ENCODE measurements at places on chromosomes 12 and 14.

- no peak for DNase-seq
Measured at GRCh38 chr14:77077040-77077439, 21.0 kb upstream of the CIPC start.

DNA sequence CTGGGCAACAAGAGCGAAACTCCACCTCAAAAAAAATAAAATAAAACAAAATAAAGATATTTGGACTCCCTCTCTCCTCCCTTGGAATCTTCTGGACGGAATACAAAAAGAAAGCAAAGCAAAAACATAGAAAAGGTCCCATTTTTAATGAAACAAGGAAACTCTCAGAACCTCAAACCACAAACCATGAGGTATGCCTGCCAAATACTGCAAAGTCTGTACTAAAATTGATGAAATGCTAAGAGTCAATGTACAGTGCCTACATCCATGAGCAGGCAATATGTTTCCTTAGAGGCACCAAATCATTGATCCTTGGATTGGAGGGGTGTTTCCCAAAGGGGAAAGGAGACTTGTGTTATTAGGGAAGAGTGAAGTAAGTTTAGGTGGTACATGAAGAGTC, 8.2 kb upstream of the RPS6KA5 start:
- no peak for DNase-seq

DNA sequence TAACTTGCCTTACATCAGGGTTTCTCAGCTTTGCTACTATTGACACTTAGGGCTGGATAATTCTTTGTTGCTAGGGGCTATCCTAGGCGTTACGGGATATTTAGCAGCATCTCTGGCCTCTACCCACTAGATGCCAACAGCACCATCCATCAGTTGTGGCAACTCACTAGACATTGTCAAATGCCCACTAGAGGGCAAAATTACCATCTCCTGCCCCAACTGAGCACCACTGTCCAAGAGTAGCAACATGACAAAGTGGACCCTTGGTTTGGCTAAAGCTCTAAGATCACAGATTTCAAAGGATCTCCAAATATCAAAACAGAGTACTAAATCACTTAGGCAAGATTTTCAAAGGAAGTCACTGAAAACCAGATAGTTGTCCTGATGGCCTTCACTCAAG, 251.7 kb upstream of the TBX3 start:
- DNase-seq, result no peak

GRCh38 chr12:3300833-3301401, 190.1 kb upstream of the PRMT8 start:
- DNase-seq, result no peak

DNA sequence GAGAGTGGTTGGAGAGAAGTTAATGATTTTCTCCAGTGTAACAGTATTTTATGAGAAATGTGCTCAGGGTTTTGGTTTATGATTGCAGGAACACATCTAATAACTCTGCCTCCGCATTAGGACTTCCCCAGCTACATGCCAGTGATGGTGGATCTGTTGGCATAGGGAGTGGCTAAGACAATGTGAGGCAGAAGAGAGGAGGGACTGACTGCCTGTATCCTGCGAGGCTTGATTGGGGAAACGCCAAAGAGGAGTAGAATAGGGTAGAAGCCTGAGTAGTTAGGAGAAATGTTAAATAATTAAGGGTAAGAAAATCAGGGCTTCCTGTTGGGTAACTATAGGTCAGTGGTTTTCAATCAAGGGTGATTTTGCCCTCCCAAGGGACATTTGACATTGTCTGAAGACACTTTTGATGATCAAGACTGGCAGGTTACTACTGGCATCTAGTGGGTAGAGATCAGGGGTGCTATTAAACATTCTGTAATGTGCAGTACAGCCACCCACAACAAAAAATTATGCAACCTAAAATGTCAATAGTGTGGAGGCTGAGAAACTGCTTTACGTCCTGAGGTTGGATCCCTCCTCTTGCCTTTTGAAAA, 12.8 kb downstream of the TDG start:
- DNase-seq, result no peak

DNA sequence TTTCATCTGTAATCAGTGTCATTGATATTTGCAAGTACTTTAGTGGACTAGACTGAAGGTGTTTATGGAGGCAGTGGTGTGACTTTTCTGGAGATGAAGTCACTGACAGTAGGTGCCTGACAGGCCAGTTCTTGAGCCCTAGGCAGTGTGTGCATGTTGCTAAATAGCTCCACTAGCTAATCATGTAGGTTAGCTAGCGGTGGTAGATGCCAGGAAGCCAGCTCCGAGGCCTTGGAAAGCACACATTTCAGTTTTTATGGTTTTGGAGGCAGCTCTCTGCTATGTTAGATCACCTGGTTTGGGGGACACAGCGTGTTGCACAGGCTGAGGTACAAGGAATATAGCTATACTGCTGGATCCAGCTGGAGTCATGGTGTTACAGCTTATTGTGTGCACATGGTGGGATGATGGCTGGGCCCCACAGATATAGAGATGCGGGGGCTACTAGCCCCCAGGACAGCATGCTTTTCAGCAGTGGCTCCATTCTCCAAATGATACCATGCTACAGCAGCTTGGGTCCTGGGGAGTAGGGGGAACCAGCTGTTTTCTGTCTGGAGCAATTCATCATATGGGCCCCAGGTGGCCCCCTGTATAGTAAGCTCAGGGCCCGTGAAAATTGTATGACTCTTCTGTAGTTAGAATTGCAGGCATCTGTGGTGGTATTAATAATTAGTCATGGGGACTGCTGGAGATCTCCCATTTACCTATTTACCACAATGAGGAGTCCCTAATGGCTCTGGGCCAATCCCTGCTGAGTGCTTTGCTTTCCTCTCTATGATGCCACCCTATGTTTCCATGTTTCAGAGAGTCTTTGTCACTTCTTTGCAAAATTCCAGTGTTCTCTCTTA, 367.2 kb upstream of the LMO3 start:
- DNase-seq, result no peak

DNA sequence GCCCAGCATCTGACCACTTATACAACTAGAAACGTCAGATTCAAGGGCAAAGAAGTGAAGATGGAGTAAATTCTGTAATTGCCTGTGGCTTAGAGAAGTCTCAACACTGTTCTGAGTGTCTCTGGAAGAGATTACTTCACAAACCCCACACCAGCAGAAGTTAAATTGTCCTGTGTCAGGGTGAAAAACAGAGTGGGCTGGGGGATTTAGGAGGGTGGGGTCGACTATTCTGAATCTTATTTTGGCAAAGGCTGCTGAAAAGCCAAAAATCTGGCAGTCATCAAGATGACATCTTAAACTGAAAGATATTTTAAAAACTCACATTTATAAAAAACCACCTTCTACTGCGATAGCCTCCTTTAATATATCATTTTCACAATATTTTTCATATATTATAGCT, 180.8 kb downstream of the KLHL28 start:
- DNase-seq, result no peak

- no peak for DNase-seq
Measured at GRCh38 chr12:14960548-14961465, 594 bp downstream of the ARHGDIB start.

GRCh38 chr12:52980650-52981423, 25.4 kb upstream of the EIF4B start:
- peak; percentile 72 for DNase-seq

GRCh38 chr12:81759190-81760051, at the start of gene PPFIA2:
PPFIA2 (minus strand) TSS chr12:81759350.
- DNase-seq, result peak; percentile 0

DNA sequence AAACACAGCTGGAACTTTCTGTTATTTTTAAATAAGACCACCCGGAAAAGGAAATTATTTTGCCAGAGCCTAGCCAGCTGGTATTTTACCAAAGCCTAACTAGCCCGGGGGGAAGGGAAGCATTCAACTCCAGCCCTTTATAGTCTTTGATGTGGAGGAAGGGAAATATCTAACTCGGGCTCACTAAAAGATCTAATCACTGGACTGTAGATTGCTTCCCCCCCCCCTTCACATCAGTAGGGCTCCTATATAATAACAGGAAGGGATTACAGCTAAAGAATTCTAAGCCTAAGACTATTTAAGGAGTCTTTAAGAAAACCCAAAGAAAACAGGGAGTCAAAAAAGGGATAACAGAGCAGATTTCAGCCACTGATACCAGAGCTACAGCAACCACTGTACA, 431.1 kb downstream of the KCNH5 start:
- no peak for DNase-seq

DNA sequence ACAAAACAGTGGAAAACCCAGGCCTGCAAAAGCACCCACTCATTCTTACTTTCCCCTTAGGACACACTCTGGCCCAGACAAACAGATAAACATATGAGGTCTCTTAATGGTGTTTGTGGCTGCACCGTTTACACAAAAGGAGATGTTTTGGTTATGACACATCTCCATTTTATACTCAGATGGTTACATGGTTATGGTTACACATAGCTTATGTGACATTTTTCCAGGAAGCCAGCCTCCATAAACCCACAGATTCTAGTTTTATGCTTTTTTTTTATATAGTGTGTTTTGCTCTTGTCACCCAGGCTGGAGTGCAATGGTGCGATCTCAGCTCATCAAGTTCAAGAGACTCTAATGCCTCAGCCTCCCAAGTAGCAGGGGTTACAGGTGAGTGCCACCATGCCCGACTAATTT, 3.5 kb upstream of the KLRD1 start:
- DNase-seq, result no peak

DNA sequence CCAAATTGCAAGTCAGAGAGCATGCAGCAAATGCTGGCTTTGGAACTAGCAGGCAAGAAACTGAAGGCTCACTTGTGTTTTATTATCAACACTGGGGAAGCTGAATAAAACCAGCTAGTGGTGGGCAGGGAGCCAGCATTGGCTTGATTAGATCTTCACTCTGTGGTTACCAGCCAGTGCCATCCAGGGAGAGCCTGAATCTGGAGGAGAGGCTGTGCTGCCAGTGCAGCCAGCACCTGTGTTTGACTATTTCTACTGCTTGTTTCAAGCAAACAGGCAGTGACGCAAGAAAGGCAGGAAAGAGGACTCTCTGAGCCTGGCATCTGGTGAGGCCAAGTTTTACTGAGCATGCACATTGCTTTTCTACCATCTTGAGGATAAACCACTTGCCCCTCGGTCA, 247.0 kb downstream of the PHLDA1 start:
- DNase-seq, result no peak

GRCh38 chr12:117076410-117077372, 22.5 kb downstream of the TESC start:
- DNase-seq, result no peak

All from stimulated activated CD4-positive, alpha-beta T cell treated with anti-CD3 and anti-CD28 coated beads, Interleukin-12 subunit alpha, Interleukin-12 subunit beta, amount 100 ng/mL, for 4 hours (primary cell).